ENCODE measurements at places on chromosomes 1 and 21. TPM values are rescaled to one million over a fixed set of nuclear protein-coding genes. Genes with fewer than 3 reads are reported as not detected.

GRCh38 chr1:218401998-218402785 lies 57.1 kb downstream of the TGFB2 start:
- DNase-seq = no peak

NPPB gene
- polyA plus RNA-seq = not detected

ZNF695 gene
- polyA plus RNA-seq = 1.2 TPM

LTN1 gene
- polyA plus RNA-seq = 28.9 TPM

Measured in muscle of arm (tissue), 14 donors.